ENCODE measurements at places on chromosomes 12 and 14.

- no peak for DNase-seq
Observed at GRCh38 chr12:6548556-6548955, 7.3 kb downstream of the IFFO1 start.

DNA sequence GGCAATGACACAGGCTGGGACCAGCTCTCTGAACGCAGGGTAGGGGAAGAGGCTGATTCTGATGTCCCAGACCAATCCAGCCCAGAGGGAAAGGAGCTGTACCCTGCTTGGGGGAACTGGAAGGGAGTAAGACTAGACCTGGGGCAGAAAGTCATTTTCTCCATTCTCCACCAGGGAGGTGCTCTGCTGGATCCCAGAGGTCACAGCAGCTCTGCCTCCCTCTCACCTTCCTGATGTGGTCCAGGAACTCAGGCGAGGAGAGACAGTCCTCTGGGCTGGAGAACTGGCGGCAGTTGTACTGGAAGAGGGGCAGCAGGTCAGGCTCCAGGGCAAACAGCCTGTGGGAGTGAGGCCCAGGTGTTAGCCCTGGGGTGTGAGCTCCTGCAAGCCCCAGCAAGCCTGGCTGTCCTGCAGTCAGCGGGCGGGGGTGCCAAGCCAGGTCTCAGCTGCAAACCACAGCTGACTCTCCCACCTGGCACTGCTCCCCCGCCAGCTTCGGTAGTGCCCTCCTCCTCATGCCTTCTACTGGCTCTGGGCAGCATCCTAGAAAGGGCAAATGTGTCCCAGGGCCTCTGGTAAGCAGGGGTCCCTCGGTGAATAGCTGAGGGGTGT lies 1.9 kb downstream of the NGB start:
- DNase-seq, result no peak

DNA sequence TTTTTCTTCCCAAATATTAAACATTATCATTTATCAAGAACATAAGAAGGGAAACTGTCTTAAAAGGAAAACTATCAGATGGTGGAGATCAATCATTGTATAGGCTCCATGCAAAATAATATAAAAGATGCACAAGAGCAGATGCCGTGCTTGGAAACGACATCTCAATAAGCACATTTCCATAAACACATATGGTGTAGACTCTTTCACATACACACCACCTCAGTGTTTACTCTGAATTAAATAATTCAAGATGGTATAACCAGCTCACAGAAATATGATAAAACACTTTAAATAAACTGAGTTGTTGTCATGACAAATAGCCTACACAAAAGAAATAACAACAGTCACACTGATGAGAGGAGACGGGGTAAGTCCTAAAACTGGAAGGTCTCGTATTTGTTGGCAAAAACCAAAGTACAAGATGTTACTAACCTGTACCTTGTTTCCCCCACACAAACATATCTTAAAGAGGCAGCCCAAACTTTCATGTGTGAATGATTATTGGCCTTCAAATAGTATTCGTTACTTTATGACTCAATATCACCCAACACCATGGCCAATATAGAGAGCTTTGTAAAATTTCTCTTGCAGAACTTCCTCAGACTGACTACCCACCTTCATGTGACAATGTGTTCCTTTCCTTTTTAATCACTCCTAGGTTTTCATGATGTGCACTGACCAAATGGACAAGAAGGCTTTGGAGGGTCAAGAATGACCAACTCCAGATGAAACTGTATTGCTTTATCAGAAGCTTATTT lies 48.6 kb upstream of the TMPO start:
- no peak for DNase-seq

DNA sequence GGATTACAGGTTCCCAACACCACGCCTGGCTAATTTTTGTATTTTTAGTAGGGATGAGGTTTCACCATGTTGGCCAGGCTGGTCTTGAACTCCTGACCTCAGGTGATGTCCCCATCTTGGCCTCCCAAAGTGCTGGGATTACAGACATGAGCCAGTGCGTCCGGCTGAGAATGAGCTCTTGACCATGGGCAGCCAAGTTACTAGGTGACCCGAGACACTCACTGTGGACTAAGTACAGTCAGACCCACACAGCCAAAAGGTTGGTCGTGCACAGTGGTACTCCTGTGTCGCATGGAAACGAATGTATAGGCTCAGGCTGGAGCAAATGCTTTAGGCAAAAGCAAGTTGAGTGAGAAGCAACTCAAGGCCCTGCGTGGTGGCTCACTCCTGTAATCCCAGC lies 21.0 kb downstream of the DLK1 start:
- no peak for DNase-seq

- no peak for DNase-seq
Observed at GRCh38 chr14:75406856-75407255, 21.0 kb upstream of the JDP2 start.

DNA sequence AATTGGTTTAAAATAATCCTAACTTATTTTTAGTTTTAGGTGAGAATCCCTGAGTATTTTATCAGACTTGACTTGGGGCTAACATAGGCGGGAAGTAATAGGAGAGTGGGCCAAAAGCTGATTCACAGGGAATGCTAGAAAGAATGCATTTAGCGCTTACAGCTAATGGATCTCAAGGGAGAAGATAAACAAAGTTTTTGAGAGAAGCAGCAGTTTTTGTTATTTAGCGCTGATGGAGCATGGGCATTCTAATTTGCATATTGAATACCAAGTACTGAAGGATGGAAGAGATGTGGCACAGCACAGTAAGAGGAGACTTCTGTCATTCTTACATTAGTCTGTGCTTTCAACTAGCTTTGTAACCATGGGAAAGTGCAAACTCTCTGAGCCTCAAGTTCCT lies 436.0 kb upstream of the FBXO33 start:
- DNase-seq, result no peak

DNA sequence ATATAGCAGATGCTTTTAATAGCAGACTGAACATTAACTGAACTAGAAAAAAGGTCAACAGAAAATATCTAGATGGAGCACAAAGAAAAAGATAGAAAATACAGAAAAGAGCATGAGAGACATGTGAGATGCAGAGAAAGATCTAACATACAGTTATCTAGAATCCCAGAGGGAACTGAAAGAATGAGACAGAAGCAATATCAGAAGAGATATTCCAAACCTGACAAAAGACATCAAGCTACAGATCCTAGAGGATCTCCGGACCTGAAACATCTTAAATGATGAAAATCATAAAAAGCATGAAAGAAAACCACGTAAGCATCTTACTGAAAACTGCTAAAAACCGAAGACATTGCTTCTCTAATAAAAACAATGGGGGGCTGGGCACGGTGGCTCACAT lies 75.0 kb downstream of the NUMB start:
- no peak for DNase-seq

GRCh38 chr12:4891866-4892265 lies 17.8 kb upstream of the KCNA1 start:
- DNase-seq, result no peak

GRCh38 chr12:109130297-109131153 lies 14.1 kb downstream of the ACACB start:
- no peak for DNase-seq

All from NCI-H187 treated with DMSO at 0.1 percent for 48 hours (cell line).